ENCODE measurements at places on chromosomes 1 and 21.

GRCh38 chr1:24929398-24930259 lies 447 bp downstream of the RUNX3 start:
- DNase-seq, result peak; percentile 38

DNA sequence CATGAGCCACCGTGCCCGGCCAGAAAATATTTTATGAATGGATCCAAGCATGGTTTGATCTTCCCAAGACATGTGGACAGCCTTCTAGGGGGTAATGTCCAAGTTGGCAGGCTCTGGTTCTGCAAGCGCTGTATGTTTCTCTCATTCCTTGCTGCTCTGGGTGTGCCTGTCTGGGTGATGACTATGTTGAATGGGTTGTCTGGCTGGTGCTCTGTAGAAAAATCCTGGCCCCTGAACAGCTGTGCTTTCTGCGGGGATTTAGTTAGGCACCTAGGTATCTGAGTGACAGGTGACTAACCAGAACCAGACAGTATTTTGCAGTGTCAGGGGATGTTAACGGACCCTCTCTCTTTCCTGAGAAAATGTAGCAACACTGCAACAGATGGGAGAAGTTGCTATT lies 14.1 kb downstream of the HUNK start:
- no peak for DNase-seq

DNA sequence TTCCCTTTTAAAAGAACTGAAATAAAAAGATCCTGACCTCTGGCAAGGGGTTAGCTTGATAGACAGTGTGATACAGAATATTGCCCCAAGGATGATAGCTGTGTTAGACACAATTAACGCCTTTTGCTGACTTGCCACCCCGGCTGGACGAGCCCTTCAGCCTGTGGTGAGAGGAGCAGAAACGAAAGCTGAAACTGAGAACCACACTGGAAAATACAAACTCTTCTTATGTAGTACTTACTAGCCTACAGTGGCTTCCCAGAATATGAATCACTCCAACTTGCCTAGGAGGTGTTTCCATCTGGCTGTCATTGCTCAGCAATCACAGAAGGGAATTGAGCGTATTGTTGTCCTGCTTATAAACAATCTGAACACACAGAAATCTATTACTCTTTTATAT lies 22.9 kb downstream of the SAMSN1 start:
- no peak for DNase-seq

DNA sequence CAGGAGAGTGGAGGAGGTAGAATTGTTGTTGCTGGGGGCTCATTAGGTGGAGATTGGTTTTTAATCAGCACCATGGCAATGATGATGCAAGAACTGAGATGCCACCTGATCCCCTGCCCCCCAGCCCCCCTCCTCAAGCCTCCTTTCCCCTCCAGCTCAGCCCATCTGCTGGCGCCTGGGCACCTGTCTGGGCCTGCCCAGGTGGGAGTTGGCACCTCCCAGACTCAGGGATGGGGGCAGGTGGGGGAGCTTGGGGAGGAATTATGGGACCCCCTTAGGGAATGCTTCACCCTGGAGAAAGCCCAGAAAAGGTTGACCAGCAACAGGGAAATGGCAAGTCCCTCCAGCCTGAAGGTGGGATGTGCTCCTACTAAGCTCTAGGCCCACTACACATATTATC lies 1.5 kb upstream of the NHLH1 start:
- no peak for DNase-seq

DNA sequence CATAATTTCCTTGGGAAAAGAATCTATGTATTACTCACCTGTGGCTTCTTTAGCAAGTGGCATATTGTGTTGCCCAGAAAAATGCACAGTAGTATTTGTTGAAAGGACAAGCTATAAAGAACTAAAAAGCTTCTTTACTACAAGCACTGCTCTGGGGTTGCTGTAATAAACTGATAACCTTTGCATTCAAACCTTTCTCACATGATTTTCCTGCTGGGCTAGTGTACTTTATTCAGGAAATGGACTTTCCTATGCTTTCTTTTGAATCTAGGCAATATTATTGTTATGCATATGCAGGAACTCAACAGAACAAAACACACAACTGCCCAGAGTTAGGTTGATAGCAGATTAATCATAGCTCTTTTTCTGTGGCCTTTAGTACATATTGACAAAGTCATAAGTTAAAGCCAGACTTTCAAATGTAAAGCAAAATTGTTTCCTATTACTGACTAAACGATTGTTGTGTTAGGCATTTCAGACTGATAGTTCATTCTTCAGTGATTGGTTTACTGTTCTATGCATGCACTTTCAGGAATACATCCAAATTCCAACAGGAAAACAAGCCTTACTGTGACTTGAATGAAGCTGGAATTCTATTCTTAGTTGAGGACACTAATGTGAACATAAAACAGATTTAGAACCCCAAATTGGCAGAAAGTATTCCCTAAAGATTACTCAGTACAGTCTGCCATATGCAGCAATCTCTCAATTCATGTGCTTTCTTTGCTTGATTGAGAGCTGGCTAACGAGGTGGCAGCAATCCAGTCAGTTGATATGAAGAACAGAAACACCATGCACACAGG lies 564.3 kb upstream of the NEGR1 start:
- no peak for DNase-seq

DNA sequence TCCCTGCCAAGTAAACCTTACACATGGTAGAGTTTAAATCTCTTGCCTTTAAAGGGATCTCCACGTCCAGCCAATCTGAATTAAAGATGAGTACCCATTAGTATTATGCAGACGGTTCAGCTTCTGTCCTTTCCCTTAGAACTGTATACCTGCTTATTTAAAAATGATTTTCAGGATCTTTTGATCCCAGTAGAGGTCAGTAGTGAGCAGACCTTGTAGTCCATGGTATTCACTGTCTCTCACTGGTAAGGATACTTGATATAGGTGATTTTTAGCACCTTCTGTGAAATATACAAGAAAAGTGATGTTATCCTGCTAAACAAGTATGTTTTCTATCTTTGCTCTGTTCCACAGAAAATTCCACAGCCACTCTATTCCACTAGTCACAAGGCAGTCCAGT lies 1211.6 kb upstream of the ADGRL4 start:
- DNase-seq, result no peak

DNA sequence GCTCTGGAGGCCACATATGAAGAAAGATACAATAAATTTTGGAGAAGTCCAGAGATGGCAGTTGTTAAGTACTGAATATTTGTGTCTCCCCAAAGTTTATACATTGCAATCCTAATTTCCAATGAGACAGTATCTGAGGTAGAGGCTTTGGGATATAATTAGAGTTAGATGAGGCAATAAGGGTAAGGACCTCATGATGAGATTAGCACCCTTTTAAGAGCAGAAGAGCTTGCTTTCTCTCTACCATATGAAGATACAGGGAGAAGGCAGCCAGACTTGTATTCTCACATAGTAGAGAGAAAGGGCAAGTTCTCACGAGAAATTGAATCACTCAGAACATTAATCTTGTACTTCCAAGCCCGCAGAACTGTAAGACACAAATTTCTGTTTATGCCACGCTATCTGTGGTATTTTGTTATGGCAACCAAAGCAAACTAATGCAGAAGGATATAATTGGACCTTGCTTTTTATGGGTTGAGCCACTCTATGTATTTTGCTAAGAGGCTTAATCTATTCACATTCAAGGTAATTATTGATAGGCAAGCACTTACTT lies 430.1 kb downstream of the KCNT2 start:
- no peak for DNase-seq

GRCh38 chr1:181587870-181588438 lies 104.6 kb downstream of the CACNA1E start:
- DNase-seq, result no peak

DNA sequence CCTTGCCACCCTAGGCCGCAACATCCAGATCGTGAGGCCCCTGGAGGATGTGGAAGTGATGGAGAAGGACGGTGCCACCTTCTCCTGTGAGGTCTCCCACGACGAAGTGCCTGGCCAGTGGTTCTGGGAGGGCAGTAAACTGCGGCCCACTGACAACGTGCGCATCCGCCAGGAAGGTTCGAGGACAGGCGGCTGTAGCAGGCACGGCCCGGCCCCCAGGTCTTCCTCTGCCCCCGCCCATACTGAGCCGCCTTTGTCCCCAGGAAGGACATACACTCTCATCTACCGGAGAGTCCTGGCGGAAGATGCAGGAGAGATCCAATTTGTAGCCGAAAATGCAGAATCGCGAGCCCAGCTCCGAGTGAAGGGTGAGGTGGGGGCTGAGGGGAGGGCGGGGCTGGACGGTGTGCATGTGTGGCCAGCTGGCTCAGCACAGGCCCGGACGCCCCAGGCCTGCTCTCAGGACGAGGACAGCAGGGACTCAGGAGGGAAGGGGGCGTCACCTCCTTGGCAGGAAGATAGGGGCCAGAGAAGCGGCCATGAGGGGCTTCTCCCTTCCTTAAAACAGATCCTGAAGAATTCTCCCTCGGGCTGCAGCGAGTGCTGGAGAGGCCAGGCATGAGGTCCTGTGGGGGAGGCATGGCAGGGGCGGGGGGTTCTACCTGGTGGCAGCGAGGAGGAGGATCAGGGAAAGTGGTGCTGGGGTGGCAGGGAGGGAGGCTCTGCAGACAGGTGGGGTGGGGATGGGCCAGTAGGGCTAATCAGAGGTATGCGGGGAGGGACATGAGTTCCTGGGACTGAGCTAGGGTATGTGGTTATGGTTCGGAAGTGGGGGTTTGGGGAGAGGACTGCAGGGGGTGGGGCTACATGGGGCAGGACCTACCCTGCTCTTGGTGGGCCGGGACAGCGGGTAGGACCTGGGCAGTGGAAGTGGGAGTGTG lies 69.9 kb downstream of the OBSCN start:
- no peak for DNase-seq

GRCh38 chr1:219517031-219517430 lies 95.9 kb downstream of the ZC3H11B start:
- DNase-seq, result no peak

GRCh38 chr1:55535724-55536544 lies 320.8 kb upstream of the USP24 start:
- DNase-seq, result no peak

DNA sequence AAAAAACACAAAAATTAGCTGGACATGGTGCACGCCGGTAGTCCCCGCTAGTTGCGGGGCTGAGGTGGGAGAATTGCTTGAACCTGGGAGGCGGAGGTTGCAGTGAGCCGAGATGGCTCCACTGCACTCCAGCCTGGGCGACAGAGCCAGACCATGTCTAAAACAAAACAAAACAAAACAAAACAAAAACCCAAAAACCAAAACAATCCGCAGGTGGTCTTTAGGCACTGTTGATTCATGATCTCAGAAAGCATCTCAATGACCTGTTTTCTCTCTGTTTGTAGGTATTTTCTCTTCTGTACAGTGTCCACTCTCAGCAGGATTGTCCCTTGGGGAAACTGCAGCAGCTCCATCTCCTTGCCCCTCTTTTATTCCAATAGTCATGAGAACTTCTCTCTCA lies 74.9 kb upstream of the ADGRL2 start:
- DNase-seq, result no peak

GRCh38 chr1:229043115-229043514 lies 227.8 kb upstream of the RAB4A start:
- DNase-seq, result no peak

DNA sequence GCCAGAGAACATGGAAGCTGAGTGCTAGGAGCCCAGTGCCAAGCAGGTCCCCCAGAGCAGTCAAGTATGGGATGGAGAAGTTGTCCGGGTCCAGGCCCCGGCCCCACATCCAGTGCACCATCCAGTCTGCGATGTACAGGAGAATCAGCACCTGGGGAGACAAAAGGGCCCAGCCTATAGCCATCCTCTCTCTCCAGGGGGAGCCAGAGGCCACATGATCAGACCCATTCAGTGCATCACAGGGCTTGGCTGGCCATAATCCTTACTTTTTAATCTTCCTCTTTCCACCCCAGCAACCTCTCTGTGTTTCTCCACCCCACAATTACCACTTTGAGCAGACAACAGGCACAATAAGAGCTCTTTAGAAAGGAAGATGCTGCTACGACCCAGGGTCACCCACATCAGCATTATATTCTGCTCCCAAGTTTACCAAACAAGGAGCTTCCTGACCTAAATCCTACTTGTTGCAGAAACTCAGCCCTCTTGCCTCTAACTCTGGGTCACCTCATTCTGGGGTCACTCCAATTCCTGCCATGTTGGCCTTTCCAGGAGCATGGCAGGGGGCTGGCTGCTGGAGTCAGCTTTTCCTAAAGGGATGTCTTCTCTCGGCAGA lies 16.4 kb upstream of the RAB29 start:
- DNase-seq, result peak; percentile 71

DNA sequence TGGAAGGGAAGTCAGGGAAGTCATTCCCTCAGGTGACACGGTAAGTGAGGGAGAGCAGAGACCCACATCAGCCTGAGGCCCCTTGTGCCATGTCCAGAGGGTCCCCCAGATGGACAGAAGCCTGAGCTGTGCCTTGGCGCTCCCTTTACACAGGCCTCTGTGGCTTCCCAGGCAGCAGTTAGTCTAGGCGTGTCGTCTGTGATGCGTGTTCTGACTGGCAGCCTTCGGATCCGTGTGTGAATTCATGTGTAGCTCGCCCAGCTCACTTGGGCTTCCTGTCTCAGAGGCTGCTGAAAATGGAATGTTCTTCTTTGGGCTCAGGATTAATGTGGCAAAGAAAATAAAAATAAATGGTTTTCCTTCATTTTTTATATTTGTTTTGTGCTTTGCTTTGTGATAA lies 28.3 kb downstream of the PRMT2 start:
- no peak for DNase-seq

GRCh38 chr1:6490181-6491080 lies 1.0 kb downstream of the PLEKHG5 start:
- peak; percentile 89 for DNase-seq

DNA sequence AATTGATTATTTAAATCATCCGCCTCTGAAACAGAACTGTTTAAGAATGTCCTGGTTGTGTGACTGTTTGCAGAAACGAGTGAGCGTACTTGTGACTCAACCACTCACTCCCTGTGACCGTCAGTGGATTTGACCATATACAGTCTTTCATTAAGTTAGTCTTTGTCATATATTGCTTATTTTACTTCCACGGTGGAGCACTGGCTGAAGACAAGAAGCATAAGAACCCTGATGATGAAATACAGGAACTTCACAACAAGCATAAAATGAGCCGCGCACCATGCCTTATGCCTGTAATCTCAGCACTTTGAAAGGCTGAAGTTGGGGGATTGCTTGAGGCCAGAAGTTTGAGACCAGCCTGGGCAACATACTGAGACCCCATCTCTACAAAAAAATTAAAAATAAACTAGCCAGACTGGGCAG lies 194.0 kb downstream of the TOMM20 start:
- no peak for DNase-seq

- DNase-seq, result no peak
Measured at GRCh38 chr1:205986292-205986691, 16.9 kb downstream of the RAB7B start.
